Activated naive CD4-positive, alpha-beta T cell treated with anti-CD3 and anti-CD28 coated beads for 36 hours (primary cell): ENCODE measurements at places on chromosomes 5 and 9. TPM values are rescaled to one million over a fixed set of nuclear protein-coding genes. Genes with fewer than 3 reads are reported as not detected.

PAPPA gene
- not detected for total RNA-seq

PLAC8L1 gene
- 0.36 TPM for total RNA-seq

GARNL3 gene
- 4.6 TPM for total RNA-seq

CDH9 gene
- not detected for total RNA-seq

SLC46A2 gene
- total RNA-seq, result not detected

ERCC6L2 gene
- total RNA-seq, result 20.6 TPM

IFNB1 gene
- total RNA-seq, result 0.57 TPM

DIMT1 gene
- 48.4 TPM for total RNA-seq

TMEM174 gene
- not detected for total RNA-seq

CCDC183 gene
- total RNA-seq, result 0.47 TPM
